NCI-H460 (cell line): ENCODE measurements at places on chromosomes 1 and 21. TPM values are rescaled to one million over a fixed set of nuclear protein-coding genes. Genes with fewer than 3 reads are reported as not detected.

Gene NTRK1
- 5.5 and 6.0 TPM in 2 replicates for total RNA-seq

DNA sequence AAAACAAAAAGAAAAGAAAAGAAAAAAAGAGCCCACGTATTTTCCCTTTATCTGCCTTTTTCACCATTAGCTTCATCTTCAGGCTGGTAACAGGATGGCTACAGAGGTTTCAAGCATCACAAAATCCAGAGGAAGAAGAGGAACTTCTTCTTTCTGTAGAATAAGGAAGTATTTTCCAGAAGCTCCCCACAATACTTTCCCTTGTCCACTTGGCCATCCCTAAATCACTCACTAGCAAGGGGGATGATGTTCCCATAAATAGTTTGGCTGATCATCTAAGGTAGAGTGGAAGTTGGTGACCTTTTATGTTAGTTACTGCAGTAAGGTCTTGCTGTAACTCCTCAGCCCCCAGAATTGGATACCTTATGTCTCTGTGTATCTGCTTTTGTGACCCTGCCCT, 45.1 kb upstream of the RNF11 start:
- DNase-seq = no peak

GRCh38 chr21:17495680-17496079, 17.2 kb upstream of the CXADR start:
- no peak for DNase-seq

Gene PLEKHN1
- total RNA-seq = 0.43 and 0.84 TPM in 2 replicates

- DNase-seq = peak; percentile 80
Measured at GRCh38 chr1:19485362-19486187, at the start of gene CAPZB. Gene CAPZB (minus strand): TSS chr1:19485539. CDS start chr1:19485438, 101 bp downstream.

DNA sequence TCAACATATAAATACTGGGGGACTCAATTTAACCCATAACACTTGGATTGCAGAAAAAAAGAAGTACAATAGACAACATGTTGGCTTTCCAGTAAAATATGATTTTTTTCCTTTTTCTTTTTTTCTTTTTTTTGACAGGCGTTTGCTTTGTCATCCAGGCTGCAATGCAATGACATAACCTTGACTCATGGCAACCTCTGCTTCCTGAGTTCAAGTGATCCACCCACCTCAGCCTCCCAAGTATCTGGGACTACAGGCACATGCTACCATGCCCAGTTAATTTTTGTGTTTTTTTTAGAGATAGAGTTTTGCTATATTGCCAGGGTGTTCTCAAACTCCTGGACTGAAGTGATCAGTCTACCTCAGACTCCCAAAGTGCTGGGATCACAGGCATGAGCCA, 1512.0 kb upstream of the PRMT6 start:
- DNase-seq = no peak

DNA sequence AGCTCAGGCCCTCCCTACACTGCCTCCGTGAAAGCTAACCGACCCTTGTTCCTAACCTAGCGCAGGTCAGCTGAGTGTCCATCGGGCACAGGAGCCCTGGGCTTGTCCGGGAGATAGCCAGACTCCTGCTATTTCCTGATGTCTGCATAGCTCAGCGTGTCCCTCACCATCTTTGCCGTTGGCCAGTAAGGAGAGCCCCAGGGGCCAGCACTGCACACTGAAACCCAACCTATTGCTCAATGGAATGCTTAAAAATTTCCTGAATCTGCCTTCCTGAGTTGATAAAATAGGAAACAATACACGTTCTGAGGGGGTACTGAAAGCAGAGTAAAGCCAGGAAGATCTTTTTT, 2.2 kb downstream of the RUNX1 start:
- no peak for DNase-seq

- no peak for DNase-seq
Measured at GRCh38 chr1:162217706-162218105, 148.2 kb downstream of the NOS1AP start.

DNA sequence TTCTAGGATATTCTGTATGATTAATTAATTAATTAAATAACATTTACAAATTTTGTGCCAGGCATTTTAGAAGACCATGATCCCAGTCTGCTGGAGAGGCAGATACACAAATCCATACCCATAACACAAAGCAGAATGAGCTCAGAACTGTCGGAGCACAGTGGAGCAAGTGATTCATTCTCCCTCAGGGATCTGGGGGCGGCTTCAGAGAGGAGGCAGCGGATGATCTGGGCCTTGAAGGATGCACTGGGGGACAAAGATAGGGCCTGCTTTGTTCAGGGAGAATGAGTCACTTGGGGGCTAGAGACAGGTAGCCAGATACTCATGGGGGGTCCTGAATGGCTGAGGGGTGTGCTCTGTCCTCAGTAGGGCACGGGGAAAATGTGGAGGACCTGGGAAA, 50.9 kb upstream of the TRABD2B start:
- no peak for DNase-seq

- no peak for DNase-seq
Measured at GRCh38 chr1:169692756-169693460, 18.5 kb downstream of the SELL start.

GRCh38 chr1:17755120-17755519, at the start of gene ACTL8:
Gene ACTL8 (plus strand): TSS chr1:17755333. CDS start chr1:17823009, 67,676 bp downstream.
- no peak for DNase-seq
